ENCODE measurements at places on chromosomes 16 and 17.

DNA sequence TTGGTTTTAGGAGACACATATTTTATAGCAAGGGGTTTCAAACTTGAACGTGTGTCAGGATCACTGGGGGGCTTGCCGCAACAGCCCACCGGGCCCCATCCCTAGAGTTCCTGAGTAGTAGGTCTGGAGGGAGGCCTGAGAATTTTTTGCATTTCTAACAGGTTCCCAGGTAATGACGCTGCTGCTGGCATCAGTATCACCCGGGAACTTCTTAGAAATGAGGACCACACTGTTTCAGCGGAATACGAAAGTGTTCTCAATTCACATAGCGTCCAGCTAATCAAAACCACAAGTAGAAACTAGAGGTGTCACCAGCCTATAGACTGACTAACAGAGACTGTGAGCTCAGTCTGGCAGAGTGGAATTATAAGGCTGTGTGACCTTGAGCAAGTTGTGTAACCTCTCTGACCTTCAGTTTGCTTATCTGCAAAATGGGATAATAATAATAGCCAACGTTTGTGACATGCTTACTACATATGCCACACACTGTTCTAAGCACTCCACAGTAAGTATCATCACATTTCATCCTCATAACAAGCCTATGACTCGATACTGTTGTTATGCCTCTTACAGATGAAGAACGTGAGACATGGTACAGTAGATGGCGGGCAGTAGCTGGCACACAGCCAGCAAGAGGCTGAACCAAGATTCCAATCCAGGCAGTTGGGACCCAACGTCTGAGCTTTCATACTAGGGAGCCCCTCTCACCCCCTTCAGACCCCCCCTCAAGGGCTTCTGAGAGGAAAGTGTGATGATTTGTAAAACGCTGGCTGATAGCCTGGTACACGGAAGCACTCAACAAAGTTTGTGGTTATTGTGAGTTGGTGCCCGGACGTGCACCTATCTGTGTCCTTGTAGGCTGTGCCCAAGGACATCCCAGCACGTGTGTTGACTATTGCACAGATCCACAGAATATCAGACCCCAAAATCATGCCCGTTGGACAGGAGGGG, 4.6 kb upstream of the ICAM2 start:
- peak; percentile 47 for DNase-seq

DNA sequence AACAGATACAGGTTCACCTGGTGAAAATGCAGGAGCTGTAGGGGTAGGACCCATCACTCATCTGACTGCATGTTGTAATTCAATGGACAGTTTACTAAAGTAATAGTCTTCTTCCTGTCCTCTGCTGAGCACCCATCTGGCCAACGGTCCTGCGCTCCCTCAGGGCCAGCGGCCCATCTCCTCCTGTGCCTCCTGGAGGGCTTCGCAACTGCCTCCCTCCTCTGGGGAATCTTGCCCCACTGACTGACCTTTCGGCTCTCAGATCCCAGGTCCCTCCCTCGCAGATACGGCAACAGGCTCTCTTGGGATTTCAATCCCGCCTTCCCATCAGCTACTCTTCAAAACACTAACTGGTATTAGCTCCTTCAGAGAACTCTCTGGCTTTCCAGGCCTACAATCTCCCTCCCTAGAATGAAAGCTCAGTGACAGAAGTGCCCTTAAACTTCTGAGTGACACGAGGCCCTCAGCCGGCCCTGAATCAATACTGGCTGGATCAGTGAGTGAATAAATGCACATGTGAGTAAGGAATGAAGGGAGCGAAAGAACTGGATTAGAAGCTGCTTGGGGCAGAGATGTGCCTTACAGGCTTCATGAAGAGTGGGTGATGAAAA, 1.3 kb downstream of the PEMT start:
- DNase-seq: no peak

- peak; percentile 58 for DNase-seq
These were observed 78.3 kb downstream of the IRX3 start for GRCh38 chr16:54208237-54208636.

DNA sequence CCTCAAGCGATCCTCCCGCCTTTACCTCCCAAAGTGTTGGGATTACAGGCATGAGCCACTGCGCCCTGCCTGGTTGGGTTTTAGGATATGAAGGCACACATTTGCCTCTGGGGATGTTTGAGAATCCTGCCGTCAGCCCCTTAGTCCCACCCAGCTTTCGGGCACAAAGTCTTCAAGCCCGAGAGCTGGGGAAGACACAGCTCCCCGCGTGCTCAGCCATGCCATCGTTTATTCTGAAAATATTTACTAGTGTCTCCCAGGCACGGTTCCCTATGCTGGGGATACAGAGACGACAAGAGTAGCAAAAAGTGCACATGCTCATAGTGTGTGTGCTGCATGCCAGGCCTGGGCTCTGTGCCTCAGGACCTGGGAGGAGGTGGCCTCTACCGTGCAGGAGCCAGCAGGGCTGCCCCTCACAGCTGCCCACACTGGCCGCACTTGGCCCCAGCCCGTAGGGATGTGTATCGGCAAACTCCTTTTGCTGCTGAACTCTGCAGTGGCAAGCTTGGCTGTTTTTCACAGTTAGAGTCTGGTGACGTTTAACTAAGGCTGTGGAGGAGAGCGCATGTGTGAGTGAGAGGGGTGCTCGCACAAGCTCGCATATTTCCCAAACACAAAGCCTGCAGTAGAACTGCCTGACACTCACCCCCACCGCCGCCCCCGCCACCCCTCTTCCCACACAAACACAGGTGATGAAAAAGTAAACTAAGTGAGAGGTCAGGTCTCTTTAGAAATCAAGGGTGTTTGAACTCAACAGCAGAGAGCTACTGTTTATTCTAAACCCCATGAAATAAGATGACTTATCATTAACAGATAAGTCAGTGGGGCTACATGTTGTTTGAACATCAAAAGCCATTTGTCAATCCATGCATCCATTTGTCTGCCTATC, 266.4 kb downstream of the MRTFB start:
- DNase-seq: peak; percentile 67

DNA sequence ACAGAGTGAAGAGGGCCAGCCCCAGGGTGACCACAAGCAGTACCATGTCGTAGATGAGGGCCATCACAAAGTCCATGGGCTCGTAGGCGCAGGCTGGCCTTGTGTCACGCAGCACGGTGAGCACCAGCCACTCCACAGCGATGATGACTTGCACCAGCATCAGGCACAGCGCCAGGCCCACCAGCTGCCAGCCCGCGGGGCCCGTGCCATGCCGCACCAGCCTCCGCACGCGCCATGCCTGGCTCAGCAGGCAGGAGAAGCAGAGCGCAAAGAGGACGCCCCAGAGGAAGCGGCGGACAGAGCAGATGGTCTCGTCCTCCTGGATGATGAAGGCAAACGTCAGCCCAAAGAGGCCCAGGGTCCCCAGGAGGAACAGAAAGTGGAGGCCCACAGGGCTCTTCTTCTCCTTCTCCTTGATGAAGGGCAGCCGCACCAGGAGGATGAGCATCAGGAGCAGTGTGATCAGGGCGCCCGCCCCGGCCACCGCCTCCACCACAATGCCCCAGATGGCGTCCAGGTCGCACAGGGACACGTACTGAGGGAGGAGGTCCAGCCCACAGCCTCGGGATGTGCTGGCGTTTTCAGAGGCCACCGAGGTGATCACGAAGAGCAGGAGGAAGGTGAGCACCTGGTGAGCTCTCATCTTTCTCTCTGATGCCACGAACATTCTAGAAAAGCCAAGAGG, 12.3 kb downstream of the GPRC5B start:
- no peak for DNase-seq

- DNase-seq: no peak
These were observed 178.3 kb downstream of the CDK5R1 start for GRCh38 chr17:32664936-32665583.

- DNase-seq: no peak
These were observed 36.2 kb downstream of the PRMT7 start for GRCh38 chr16:68346892-68347480.

DNA sequence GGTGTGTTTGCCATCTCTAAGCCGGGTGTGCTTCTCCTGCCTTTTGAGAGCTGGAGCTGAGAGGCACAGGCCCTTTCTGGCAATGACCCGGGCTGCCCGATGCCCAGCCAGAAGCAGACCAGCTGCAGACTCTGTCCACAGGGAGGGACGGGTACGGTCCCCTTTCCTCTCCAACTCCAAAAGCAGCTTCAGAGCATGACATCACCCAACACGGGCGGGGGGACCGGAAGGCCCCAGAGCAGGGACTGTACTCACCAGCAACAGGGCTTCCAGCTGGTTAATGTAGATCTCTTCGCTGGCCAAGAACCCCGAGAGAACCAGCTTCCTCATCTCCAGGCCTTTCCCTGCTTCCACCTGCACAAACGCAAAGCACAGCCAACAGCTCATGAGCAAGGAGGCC, 79.4 kb downstream of the ABR start:
- DNase-seq: no peak

DNA sequence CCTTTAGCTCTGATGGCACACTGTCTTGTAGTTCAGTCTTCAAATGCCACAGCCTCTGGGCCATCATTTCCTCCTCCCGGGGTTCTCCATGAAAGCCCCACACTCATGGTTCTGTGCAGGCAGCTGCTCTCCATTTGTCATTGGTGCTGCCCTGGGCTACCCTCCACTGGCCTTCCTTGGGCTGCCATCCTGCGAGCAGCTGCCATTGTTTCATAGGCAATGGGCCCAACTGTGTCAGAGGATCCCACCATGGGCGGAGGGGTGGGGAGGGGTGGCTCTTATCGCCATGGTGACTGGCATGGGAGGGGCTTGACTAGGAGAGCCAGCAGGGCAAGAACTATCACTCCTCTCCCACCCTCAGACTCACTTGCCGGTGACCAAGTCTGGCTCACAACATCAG, 38.6 kb upstream of the BRD7 start:
- DNase-seq: no peak

DNA sequence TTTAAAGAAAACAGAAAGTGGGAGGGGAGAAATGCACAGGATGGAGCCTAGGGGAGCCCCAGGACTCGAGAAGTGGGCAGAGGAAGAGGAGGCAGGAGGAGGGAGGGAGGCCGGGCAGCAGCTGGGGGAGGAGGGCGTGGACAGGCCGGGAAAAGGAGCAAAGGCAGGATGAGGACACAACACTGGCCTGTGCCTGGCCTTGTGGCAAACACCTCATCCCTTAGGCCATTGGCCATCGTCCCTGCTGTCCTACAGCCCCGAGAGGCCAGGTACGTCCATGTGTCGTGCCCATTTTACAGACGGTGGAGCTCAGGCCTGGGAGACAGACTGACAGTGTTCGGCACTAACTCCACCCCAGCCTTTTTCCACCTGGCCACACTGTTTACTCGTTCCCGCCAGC, 15.9 kb downstream of the JPH3 start:
- DNase-seq: no peak

DNA sequence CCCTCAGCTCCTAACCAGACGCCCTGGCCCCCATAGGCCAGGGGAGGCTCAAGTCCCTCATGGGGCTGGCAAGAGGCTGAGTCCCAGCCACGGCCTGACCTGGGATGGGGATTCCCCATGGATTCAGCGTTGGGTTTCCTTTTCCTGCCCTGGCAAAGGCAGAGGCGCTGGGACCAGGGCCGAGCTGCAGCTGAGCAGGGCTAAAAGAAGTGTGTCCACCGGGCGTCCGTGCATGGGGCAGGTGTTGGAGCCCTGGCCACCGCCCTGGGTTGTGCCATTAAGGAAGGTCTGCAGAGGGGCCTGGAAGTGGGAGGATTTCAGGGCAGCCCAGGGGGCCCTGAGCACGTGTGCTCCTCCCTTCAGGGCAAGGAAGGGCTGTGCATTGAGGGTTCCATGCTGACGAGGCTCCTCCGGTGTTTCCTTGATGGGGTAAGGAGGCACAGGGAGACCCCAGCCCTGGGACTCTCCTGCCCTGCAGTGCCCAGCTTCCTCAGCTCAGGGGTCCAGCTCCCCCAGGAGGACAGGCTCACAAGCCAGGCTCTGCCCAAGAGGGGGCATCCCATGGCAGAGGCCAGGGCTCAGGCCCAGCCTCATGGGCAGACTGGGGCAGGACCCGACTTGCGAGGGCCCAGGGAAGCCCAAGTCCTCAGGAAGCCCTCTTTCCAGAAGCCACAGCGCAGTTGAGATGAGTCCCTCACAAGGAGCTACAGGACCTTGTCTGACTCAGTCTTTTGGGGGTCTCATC, 10.1 kb downstream of the TBC1D26 start:
- no peak for DNase-seq

- DNase-seq: peak; percentile 6
These were observed 202.9 kb upstream of the IRX3 start for GRCh38 chr16:54489225-54490111.

DNA sequence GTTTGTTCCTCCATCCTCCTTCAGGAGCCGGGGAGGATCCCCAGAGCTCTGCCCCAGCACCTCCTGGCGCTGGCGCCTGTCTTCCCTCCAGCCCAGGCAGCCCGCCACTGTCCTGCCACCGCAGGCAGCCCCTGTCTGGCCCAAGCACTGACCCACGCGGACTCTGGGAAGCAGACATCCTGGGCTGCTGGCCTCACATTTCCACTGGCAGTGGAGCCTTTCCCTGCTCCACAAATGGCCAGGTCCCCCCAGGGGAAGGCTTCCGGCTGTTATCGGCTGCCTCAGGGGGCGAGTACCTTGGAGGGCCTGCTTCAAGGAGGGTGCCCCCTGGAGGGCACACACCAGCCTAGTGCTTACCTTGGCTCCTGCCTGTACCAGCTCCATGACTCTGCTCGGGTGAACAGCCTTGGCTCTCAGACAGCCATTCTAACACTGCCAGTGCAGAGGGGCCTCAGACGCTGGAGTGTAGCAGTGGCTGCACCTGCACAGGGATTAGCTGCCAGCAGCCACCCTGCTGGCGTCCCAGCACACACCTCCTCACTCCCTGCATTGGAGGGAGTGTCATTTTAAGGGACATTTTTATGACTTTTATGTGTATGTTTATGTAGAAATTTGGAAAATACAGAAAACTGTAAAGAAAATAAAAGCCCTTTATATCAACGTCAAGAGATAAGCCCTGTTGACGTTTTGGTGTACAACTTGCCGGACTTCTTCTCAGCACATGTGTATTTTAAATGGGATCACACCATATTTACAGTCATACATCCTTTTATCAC, 21.0 kb downstream of the ACE start:
- DNase-seq: no peak

DNA sequence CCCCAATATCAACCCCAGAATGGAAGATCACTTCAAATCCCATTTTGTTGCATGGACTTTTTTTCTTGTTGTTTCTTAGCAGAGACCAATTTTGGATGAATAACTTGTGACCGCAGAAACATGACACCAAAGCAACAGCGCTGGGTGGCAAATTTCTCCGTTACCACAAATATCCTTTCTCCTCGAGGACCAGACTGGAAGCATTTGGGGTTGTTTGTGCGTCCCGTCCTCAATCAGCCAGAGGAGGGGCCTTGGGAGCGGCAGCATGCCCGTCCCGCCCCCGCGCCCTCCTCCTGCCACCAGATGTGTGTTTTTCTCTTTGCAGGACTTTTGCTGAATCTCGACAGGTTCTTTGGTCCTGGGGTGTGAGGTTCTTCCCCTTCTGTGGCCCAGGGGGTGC, 282.5 kb upstream of the FOXF1 start:
- peak; percentile 41 for DNase-seq

Measured in GM23248 (cell line).